GM18507 (cell line): ENCODE measurements at places on chromosomes 4 and X.

GRCh38 chr4:143306788-143307187 is 29.9 kb upstream of the GAB1 start:
- no peak for DNase-seq

- peak; percentile 3 for DNase-seq
These were observed 637 bp downstream of the AMER1 start for GRCh38 chrX:64204701-64205440.

DNA sequence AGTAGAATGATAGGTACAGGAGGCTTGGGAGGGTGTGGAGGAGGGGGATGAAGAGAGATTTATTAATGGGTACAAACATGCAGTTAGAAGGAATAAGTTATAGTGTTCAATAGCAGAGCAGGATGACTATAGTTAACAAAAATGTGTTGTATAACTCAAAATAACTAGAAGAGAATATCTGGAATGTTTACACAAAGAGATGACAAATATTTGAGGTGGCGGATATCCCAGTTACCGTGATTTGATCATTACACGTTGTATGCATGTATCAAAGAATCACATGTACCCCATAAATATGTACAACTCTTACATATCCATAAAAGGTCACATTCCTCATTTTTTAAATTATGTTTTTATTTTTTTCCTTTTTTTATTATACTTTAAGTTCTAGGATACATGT is 456.6 kb downstream of the MAGEB5 start:
- DNase-seq: no peak

DNA sequence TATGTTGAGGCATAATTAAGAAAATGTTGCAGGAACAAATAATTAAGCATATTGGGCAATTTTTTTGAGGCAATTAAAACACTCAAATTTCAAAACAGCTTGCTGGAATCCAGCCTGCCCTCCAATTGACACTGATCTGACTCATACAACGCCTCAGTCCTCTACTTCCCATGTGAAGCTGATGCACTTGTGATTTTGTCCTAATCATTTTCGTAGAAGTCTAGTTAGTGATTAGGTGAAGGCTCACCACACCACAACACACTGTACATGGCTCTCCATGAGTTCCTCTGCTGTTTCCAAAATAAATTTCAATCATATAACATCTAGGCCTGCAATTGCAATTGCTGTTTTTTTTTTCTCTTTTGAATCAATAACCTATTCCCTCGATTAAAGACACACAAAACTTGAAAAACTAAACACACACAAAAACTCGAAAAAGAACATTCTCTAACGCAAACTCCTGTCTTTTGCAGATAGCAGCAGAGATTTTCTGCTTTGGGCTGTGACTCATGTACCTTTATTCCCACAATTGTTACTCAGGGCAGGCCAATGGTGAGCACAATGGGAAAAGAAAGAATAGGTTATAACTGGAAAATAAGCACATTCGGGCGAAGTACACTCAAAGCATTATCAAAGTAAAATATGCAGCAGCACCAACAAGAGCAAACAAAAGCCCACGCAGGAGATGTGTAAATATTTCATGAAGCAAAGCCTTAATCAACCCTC is 1.7 kb downstream of the GPRIN3 start:
- DNase-seq: no peak

DNA sequence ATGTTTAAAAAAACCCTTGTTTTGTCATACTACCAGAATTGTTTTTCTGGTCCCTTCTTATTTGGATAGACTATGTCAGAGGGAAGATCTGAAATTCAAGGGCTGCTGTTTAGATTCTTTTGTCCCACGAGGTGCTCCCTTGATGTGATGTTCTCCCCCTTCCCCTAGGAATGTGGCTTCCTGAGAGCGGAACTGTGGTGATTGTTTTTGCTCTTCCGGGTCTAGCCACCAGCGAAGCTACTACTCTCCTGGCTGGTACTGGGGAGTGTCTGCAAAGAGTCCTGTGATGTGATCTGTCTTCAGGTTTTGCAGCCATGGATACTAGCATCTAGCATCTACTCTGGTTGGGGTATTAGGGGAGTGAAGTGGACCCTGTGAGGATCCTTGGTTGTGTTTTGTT is 271.1 kb downstream of the DCAF12L2 start:
- DNase-seq: no peak

- DNase-seq: no peak
These were observed 43.9 kb downstream of the CLNK start for GRCh38 chr4:10640561-10641201.

GRCh38 chr4:43348591-43348990 is 456.1 kb downstream of the GRXCR1 start:
- no peak for DNase-seq
